CD4-positive, alpha-beta T cell treated with Interleukin-1 beta for 1 hour (primary cell): ENCODE measurements at places on chromosomes 6 and 20.
A peak's percentile ranks its signal among the peaks of the same experiment; 100 is the strongest.

- no peak for DNase-seq
Measured at GRCh38 chr6:163412801-163413344, 1.6 kb upstream of the QKI start.

DNA sequence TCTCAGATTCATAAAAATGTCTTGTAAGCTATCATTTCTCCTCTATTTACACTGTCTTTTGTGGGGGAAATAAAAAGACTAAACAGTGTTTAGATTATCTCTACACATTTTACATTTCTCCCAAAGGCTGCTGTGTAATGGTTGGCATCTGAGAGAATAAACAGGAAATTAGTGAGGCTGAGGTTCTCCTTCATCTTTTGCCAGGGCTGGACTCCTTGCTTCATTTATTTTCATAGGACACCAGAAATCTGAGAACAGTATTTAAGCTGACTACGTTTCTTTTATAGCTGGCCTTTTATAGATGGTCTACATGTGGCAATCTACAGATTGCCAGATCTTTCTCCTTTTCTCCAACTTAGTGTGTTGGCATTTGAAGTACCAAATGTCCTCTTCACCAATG, 41.5 kb downstream of the PLCB4 start:
- no peak for DNase-seq

GRCh38 chr6:106490974-106491373, 130.5 kb downstream of the CRYBG1 start:
- no peak for DNase-seq

DNA sequence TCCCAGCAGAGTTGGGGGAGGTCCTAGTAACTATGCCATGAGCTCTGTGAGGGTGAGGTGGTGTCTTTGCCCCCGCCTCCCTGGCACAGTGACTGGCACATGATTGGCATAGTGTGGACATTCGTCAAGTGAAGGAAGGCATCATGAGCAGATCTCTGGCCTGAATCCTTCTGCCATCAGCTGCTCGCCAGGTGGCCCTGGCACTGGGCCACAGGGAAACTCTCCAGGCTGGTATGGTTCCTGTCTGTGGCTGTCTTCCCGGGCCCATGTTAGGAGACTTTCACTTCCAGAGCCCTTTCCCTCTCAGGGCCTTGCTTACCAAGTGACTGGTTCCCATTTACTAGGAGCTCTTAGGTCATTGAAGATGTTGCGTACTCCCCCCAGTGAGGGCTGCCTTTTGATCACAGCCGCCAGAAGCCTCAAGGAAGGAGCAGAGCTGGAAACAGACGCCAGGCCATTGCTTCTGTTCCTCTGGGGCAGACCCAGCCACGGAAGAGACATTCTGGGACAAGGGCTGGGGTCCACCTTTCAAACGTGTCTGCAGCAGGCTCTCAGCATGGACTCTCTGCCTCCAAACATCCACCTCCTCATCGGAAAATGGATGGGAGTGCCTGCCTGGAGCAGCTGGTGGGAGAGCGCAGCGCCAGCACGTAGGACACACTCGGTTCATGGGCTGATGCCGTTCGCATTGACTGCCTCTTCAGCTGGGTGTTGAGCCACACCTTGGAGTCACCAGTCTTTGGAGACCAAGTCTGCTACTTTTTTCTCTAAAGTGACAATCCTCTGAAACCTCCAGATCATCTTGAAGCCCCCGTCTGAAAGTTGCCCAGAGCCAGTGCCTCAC, 67.2 kb downstream of the PTPN1 start:
- no peak for DNase-seq

DNA sequence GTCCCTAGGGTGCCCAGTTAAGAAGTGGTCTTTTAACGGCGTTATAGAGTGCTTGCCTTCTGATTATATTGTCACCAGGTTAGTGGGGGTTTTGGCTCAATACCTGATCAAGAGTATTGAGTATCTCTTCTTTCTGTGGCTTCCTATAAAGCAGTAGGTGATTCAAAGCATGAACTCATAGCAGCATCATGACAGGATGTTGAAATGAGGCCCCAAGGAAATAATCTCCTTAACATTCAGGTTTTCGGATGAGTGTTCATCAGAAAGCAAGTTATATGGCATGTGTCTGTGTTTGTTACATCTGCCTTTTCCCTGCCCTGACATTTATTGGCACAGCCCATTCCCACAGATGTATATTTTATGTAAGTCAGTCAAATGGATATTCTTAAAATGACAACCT, 301.0 kb downstream of the FARS2 start:
- DNase-seq, result no peak

DNA sequence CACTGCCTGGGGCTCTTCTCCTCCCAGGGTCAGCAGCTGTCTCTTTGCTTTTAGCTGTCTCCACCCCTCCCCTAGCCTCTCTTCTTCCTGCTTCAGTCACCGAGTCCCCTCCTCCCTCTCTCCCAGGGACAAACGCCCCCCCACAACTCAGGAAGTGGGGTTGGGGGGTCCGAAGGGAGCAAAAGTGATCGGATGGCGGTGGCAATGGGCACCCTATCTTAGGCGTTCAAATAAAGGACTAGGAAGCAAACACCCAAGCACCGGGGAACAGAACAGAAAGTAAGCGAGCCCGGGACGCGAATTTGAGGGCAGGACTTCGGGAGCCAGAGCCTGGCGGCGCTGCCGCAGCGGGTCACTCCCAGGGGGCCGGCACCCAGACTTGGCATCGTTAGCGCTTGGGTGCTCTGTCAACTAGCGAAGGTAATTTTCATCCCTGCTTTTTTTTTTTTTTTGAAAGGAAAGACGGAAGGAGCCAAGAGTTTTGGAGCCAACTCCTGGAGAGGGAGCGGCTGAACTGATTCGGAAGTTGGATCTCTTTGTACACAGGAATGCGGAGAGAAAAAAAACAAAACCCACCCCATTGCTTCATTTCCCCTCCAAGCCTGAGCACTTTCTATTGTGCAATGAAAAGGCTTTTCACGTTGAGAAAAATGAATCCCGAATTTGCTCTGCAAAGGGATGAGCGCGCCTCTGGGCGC, 815 bp upstream of the ITPR3 start:
- DNase-seq, result peak; percentile 13

GRCh38 chr6:33993091-33993490, 152.8 kb downstream of the GRM4 start:
- DNase-seq, result no peak

- no peak for DNase-seq
Measured at GRCh38 chr20:42949950-42950349, 239.8 kb downstream of the PTPRT start.

DNA sequence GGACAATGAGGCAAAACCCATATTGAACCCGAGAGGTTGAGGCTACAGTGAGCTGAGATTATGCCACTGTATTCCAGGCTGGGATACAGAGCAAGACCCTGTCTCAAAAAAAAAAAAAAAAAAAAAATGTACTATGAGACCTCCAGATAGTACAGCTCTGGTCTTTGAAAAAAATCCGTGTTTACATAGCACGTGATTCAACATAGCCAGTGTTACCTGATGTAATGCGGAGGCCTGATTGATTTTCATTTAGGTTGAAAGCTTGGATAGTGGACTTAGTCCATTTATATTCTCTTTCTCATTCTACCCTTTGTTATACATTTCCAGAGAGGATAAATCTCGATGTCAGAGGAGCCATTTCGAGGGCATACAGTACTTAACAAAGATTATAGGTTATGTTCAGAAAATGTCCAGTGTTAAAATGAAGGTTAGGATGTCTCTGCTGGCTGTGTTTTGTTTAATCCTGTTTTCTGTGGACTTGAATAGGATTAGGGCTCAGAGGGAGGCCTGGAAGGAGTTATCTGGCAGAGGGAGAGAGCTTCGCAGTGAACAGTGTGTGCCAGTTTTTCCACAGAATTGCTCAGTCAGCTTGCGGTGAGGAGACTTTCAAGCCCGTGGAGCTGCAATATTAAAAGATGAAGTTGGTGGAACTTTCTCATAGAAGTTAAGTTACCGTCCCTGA, 33.9 kb upstream of the BCLAF1 start:
- no peak for DNase-seq

DNA sequence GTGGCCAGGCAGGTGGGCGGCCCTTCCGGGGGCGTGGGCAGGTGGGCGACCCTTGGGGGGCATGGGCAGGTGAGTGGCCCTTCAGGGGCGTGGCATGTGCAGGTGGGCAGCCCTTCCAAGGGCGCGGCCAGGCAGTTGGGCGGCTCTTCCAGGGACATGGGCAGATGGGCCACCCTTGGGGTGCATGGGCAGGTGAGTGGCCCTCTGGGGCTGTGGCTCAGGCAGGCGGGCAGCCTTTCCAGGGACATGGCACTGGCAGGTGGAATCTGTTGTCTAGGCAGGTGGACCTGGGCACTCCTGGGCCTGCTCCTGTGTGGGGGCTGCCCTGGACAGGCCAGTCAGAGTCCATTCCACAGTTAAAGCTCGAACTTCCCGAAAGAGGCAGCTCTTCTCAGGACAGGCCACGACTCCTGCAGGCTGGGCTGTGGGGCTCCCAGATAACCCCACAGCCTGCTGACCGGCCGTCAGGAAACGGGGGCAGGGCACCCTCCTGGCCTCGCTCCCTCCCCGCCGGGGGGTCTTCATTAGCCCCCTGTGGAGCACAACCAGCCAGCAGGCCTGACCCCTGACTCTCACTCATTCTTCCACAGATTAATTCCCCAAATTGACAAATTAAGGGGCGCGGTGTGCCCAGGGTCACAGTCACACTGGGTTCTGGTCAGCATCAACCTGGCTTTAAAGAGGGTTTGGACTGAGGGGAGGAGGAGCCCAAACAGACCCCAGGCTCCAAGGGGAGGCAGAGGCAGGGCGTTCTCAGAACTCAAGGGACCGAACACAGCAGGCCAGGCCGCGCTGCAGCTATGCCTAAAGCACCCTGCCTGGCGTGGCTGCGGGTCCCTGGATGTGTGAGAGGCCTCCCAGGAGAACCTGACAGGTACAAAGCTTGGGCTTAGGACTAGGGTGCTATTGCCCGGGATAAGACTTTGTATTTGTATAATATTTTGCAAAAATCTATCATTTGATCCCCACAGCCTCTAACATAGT, 130.0 kb downstream of the DLL1 start:
- DNase-seq, result no peak

DNA sequence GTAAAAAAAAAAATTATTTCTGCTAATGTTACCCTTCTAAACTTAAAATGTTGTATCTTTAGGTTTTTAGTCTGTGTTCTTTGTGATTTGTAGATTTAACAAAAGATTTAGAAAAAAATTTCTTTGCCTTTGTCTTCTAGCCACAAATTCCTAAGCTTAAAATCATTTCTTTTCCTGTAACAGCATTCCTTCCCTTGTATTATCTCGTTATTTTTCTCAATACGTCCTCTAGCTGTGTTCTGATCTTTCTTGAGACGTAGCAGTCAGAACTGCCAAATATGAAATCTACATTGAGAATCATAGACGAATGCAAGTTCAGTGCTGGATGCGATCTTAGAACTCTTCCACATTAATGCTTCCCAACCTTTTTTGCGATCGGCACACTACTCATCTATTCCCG, 283.1 kb downstream of the UTRN start:
- DNase-seq, result no peak

- no peak for DNase-seq
Measured at GRCh38 chr20:41798930-41799502, 180.8 kb upstream of the CHD6 start.

DNA sequence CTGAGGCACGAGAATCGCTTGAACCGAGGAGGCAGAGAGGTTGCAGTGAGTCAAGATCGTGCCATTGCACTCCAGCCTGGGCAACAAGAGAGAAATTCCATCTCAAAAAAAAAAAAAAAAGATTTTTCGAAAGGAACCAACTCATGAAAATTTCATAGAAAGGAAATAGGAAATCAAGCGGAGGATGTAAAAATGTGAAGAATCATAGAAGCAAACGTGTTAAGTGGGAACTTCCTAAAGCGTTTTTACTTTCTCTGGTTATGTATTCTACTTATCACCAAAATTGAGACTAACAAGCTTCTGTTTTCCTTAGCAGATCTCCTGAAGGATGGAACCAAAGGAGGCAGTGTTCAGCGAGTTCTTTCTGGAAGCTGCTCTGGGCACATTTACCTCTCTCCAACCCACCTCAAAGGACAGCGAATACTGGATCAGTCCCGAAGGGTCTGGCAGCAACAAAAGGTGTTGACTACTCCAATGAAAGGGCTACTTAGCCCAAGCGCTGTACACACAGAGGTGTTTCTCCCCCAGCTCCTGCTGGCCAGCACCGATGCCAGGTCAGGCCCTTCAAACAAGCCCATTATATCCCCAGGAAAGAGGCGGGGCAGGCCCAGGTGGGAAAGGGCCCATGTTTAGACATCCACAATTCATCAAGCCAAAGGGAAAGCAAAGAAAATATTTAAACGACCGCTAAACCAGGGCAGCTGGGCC, 327.5 kb upstream of the JARID2 start:
- DNase-seq, result no peak

DNA sequence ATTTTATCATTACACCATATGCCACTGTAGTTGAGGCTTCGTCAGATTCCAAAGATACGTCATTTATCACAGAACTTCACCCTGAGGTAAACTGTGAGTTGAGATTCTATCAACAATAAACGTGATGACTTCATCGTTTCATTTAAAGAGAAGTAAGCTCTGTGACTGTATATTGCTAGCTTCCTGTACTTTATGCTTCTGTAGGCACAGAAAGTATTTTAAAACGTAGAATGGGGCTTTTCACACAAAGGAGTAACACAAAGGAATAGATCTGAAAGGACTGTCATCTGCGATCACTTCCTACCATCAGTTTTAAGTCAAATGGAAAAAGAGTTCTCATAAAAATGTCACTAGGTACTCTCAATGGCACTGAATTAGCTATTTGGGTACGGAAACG, 234.4 kb upstream of the MCHR2 start:
- no peak for DNase-seq

- DNase-seq, result no peak
Measured at GRCh38 chr6:135488023-135488422, 9.5 kb downstream of the AHI1 start.

DNA sequence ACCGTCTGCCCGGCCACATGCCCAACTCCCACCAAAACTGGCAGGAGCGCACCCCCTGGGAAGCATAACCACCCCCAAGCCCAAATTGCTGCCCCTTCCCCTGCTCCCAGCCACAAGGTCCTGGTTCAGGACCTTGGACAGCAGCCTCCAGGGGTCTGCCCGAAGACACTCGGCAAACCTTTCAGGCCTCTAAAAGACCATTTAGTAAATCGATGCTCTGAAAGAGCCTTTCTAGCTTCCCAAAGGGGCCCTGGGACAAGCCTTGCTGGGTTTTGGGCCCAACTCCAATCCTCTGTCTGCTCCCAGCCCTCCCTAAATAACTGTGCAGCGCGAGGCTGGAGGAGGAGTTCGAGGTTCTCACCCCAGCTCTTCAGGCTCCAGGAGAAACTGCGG, 30.5 kb downstream of the GRM4 start:
- no peak for DNase-seq

DNA sequence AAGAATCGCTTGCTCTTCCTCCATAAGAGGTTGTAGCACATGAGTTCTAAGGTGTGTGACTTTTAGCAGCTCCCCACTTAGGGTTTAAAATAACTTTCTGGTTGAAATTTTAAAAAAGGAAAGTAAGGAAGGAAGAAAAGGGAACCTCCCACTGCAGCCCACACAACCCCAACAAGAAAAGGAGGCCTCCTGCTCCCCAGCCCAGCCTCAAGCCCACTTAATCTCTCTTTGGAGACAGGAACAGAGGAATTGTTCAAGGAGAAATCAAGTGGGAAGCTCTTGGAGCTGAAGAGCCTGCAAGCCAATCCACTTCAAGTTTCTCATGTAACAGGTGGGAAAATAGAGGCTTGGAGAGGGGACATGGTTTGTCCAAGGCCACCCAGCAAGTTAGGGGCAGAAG, 39.1 kb upstream of the PREX1 start:
- DNase-seq, result no peak
